RCC 7860 (cell line): ENCODE measurements at places on chromosomes 11 and 22.

DNA sequence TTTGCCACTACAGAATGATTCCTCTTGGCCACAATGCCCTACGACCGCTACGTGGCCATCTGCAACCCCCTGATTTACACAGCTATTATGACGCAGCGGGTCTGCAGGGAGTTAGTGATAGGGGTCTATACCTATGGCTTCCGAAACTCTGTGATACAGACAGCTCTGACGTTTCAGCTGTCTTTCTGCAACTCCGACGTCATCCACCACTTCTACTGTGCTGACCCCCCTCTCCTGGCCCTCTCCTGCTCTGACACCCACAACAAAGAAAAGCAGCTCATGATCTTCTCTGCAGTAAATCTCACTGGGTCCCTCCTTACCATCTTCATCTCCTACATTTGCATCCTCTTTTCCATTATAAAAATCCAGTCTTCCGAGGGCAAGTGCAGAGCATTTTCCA is 52.3 kb upstream of the OR5P2 start:
- no peak for DNase-seq

DNA sequence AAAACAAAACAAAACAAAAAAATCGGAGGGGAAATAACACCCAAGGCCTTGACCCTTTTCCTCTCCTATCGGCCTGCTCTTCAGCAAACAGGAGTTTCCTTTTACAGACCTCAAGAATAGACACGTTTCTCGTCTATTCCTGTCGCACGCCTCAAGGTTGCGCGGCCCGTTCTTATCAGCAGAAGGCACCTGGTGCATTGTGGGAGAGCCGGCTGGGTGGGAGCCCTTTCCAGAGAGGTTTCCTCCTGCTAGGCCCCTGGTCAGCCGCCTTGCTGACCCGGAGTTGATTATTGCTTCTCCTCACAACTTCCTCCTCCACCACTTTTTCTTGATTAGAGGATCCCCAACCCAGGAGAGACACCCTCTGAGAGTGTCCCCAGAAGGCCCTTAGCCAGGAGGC is 497.3 kb downstream of the MIAT start:
- DNase-seq: no peak

DNA sequence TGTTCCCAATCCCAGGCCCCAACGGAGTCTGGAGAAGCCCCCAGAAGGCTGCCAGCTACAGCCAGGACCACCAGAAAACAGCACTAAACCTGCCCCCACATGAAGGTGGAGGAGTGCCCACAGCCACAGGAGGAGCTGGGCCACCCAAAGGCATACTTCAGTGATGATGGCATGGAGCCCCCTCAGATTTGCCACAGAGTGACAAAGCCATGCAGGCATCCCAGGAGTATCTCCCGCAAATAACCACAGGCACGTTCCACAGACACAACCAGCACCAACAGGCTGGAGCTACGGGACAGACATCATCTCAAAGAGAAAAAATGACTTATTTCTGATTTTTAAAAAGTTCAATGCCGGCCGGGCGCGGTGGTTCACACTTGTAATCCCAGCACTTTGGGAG is 10.6 kb downstream of the CARS1 start:
- no peak for DNase-seq

DNA sequence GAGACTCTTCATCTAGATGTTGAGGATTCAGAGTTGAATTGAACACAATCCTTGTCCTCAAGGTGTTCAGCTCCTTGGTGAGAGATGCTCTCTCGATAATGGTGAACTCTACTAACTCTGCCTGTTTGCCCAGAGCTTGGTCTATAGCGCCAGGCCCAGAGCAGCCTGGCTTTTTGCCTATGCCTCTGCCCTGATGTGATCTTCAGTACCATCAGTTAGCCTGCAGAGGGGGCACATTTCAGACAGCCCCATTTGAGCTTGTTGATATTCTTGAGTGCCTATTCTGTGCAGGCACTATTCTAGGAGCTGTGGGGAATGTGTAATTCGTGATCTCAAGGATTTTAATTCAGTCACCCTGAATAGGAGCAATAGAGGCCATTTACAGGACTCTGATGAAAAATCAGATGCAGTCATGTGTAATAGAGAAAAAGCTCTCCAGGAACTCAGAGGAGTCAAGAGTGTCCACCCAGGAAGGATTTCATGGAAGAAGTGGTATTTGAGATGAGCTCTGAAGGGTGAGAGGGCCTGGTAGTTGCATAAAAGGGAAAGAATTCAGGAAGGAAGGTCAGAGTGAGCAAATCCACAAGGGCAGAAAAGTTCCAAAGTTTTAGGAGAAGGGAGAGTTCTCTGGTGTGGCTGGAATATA is 19.3 kb downstream of the GTPBP1 start:
- peak; percentile 6 for DNase-seq

DNA sequence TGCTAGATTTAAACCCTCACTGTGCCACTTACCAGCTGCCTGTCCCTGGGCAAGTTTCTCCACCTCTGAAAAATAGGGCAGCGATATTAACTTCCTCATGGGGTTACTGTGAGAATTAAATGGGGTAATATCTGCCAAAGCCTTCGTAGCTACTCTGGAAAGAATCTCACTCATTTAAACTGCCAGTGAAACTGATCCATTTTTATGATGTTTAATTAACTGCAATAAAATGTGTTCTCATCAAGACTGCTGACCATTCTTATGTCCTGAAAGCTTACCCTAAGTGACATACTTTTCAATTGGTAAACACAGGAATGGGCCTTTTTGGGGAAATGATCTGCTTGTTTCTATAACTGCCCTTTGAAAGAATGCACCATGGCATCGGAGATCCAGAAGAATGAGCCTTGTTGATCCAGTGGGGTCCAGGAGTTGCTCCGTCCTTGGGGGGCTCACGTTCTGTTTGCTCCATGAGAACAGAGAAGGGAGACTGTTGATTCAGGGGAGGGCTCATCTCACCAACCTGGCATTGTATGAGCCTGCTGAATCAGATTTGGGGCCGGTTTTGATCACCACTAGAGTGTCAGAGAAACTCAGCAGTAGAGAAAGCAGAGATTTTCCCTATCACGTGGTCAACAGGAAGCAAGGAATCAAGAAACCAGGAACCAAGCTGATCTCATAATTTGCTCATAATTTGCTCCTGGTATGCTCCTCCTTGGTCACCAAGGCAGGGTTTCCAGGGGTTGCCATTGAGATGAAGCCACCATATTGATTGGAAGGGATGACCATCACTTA is 7.0 kb upstream of the CCDC86 start:
- no peak for DNase-seq

DNA sequence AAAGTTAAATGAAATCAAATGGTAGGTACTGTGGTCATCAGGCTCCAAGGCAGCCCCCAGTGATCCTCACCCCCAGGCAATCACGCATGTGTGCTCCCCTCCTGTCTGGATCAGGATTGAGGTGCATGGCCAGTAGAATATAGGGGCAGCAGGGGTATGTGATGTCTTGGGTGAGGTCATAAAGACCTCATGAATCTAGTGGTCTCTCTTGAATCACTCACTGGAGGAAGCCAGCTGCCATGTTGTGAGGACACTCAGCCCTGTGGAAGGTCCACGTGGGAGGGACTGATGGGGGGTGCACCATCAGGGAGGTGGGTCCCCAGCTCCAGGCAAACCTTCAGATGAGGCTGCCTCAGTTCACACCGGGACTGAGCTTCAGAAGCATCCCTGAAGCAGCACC is 6.8 kb upstream of the IL17REL start:
- no peak for DNase-seq

DNA sequence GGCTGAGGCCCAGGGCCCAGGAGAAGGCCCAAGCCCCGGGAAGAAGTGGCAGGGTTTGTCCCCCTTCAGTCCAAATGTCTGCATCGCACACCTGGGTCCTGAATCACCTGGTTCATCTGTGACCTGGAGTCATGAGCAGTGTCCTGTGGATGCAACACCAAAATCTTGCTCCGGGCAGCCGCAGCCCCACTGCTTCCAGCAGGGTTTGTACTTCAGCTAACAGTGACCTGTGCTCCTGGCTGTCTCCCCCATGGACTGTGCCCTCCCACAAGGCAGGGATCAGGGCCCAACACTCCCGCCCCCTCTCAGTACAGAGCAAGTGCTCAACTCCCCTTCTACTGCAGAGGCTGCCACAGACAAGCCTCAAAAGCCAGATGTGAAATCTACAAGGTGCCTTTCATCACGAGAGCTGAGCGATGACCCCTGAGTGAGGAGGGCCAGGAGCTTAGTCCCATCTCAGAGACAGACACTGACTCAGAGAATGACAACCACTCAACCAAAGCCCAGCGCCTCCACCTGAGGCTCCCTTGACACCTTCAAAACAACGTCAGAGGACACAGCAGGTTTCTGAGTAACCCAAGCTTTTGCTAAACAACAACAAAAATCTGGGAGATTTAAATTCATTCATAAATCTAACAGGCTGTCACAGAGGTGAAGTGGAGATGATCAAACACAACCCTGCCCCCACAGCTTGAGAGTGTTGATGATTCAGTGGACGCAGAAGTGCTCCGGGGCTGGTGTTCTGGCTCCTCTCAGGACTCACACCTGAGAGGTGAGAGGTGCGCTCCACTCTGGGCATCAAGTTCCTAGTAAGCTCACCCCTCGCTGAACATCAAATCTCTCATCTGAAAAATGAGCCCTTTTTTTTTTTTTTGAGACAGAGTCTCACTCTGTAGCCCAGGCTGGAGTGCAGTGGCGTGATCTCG is 3.4 kb downstream of the KIAA0930 start:
- peak; percentile 3 for DNase-seq

GRCh38 chr11:113859665-113860064 is 15.7 kb downstream of the USP28 start:
- no peak for DNase-seq

GRCh38 chr11:110907629-110908028 is 195.4 kb upstream of the ARHGAP20 start:
- peak; percentile 77 for DNase-seq

GRCh38 chr11:95676308-95676707 is 113.3 kb downstream of the FAM76B start:
- no peak for DNase-seq

GRCh38 chr11:44430140-44430539 is 120.2 kb upstream of the ALX4 start:
- DNase-seq: no peak

DNA sequence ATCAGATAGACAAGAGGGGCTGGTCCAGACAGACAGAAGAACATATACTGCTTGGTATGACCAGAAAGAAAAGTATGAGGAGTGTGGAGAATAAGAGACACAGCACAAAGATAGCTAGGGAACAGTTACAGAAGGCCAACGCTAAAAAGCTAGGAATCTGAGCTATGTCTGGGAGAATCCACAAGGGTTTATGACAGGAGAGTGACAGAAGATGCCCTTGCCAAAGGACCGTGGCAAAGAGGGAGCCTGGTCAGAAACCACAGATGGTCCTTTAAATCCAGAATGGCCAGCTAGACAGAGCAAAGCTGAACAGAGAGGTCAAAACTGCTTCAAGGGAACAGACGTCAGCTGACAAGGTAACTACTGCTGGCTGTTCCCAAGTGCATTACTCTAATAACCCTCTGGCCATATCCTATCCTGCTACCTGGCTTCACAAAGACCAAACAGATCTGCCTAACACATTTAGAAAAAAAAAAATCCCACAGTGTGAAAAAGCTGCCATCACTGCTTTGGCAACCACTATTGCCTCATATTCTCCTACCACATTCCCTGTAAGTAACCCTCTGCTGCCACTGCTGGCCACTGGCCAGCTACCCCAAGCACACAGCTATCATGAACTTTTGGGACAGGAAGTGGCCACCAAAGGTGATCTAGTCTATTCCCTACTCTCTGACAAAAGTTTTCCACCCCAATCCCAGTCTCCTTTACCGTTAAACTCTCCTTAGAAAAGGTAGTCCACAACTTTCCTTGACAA is 7.3 kb downstream of the SERGEF start:
- DNase-seq: peak; percentile 16

- DNase-seq: no peak
Observed at GRCh38 chr11:17574141-17575091, 27.4 kb downstream of the OTOG start.

DNA sequence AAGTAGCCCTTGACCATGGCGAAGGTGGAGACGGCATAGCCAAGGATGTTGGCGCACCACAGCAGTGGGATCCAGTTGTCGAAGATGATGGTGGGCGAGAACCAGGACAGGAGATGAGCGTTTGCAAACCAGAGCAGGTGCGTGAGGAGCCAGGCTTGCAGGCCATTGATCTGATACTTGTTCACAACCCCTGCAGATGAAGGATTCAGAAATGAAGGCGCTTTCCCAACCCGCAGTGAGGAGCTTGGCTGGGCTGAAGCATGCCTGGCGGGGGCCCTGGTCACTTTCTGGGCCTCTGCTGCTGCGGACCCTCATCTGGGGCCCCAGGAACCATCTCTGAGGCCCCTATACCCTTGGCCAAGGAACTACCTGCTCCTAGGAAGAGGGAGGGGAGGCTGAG is 6.9 kb downstream of the DHCR7 start:
- no peak for DNase-seq

GRCh38 chr11:58067685-58068084 is 36.9 kb downstream of the OR6Q1 start:
- DNase-seq: no peak

GRCh38 chr11:11415901-11416300 is 62.9 kb upstream of the CSNK2A3 start:
- no peak for DNase-seq
